Uterus (tissue), 4 donors: ENCODE measurements at places on chromosomes 1 and 21. TPM values are rescaled to one million over a fixed set of nuclear protein-coding genes. Genes with fewer than 3 reads are reported as not detected.
A peak's percentile ranks its signal among the peaks of the same experiment; 100 is the strongest.

DNA sequence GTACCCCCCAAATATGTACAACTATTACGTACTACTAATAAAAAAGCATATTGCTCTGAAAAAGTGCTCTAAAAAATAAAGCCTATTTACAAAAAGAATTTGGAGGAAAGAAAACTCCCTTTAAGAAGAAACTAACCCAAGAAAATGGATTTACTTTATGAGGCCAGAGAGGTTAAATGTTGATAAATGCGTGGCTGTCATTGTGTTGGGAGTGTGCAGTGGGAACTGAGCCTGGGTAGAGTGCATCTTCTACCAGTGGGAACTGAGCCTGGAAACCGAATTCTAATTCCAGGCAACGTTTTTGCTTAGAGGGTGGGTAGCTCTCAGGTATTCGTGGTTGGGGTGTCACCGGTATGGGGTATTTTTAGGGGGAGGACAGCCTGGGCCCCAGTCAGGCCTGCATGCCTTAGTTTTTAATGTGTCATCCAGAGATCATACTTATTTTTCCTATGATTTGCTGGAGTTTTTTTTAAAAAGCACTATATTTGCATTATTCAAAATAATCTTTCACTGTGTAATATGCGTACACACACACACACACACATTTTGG is 24.1 kb upstream of the RNF187 start:
- no peak for DNase-seq

- no peak for DNase-seq
Measured at GRCh38 chr1:96079581-96079980, 642.0 kb upstream of the PTBP2 start.

DNA sequence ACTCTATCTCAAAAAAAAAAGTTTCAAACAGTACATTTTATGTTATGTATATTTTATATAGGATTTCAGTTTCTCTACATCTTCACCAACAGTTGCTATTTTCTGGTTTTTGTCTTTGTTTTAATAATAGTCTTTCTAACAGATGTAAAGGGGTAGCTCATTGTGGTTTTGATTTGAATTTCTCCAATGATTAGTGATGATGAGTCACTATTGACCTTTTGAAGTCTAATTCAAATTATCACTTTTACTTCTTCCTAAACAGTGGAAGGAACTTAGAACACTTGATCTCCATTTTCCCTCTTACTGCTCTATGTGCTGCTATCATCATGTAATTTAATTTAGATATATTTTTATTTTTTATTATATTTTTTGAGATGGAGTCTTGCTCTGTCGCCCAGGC is 31.7 kb upstream of the SHCBP1L start:
- no peak for DNase-seq

GRCh38 chr1:4652631-4653327 is 1.6 kb upstream of the AJAP1 start:
- peak; percentile 31 for DNase-seq

- no peak for DNase-seq
Measured at GRCh38 chr21:43376478-43376882, 50.5 kb downstream of the SIK1 start.

DNA sequence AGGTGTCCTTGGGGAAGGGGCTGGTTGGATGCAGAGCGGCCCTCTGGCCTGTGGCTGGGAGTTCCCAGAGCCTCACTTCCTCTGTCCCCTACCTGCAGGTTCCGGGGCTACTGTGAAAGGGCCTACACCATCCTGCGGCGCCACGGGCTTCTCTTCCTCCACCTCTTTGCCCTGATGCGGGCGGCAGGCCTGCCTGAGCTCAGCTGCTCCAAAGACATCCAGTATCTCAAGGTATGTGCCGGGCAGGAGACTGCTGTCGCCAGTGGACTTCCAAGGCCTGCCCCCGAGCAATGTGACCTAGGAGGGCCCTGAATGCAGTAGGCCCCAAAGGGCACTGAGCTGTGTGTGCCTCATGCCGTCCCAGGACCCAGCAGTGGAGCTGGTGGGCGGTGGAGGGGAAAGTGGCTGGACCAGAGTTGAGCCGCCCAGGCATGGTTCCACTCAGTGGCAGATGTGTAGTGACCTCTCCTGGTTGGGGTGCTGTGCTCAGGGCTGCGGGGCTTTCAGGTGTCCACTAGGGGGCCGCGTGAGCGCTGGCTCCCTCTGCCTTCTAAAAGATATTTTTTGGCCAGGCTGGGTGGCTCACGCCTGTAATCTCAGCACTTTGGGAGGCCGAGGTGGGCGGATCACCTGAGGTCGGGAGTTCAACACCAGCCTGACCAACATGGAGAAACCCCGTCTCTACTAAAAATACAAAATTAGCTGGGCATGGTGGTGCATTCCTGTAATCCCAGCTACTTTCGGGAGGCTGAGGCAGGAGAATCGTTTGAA is 73.4 kb downstream of the PIK3CD start:
- no peak for DNase-seq

DNA sequence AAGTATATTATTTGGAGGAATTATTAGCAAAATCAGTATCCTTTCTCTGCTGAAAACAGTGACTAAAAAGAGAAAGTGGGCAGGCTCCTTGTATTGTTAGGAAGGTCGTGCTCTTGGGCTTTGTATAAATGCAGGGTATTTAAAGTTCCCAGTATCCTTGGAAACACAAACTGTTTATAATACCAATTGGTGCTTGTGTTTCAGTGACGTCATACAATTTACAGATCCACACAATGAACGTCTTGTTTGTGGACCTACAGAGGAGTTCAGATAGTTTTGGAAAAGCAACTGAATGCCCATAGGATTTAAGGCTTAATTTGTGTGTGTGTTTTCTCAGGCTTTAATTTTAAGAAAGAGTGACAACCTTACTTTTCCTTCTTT is 168.2 kb downstream of the RASAL2 start:
- no peak for DNase-seq

DNA sequence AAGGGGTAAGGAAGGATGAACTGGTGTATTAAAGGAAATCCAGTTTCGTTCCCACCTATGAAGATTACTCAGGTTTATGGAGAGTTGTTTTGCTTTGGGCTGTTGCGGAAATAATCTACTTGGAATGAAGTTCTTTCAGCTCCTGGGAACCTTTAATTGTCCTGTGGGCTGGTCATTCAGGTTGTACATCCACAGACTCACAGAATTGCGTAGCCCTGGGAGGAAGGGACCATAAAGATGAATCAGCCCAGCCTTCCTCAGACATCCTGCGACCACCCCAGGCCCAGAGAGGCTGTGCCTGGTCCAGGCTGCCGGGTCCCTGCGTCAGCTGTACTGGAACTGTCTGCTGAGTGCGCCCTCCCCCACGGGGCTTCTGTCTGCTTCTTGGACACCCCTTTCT is 72.7 kb downstream of the GALNT2 start:
- DNase-seq, result no peak

DNA sequence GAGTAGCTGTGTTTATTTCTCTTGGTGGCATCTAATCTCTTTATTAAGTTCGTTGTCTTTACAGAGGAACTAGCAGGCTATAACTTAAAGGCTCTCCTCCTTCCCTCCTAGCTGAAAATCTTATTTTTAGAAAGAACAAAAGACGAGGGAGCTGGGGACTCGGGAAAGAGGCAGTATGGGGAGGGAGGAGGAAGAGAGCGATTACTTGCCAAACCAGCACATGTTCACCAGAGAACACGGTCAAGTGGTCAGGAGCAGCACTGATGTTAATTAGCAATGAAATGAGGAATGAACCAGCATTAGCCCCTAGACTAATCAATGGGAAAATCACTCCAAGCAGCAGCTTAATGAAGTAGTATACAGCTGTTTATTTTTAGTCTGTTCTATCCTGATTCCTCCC is 171.3 kb upstream of the ESRRG start:
- no peak for DNase-seq

DNA sequence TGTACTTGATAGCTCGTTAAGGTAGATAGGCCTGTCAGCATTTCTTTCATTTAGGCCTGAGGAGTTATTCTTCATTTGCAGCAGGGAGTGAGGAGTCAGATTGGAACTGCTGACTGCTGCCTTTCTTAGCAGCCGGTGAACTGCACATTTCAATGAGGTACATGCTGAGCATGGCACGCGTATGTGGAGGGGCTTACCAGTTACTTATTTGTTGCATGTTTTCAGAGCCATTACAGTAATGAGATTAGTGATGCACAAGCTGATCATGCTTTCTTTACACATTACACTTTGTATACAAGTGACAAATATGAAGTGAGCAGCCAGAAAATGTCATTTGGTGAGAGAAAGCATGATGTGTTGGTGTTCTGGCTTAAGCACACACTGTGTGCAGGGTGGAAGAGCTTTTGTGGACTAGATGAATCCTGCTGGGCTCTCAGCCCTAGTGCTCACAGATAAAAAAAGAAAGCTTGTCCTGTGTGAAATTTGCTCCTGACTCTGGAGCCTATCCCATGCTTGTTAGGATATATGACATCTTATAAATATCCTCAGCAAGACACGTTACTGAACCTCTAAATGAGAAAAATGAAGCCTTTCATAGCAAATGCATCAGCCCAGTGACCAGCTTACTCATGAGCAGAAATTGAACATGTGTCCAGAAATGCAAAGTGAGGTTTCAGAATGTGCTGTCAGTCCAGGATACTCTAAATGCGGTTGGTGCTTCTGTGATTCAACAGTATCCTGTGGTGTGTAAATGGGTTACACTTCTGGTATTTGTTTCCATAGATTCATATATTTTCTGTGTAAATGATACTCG is 574.7 kb upstream of the ADGRL2 start:
- DNase-seq, result no peak

DNA sequence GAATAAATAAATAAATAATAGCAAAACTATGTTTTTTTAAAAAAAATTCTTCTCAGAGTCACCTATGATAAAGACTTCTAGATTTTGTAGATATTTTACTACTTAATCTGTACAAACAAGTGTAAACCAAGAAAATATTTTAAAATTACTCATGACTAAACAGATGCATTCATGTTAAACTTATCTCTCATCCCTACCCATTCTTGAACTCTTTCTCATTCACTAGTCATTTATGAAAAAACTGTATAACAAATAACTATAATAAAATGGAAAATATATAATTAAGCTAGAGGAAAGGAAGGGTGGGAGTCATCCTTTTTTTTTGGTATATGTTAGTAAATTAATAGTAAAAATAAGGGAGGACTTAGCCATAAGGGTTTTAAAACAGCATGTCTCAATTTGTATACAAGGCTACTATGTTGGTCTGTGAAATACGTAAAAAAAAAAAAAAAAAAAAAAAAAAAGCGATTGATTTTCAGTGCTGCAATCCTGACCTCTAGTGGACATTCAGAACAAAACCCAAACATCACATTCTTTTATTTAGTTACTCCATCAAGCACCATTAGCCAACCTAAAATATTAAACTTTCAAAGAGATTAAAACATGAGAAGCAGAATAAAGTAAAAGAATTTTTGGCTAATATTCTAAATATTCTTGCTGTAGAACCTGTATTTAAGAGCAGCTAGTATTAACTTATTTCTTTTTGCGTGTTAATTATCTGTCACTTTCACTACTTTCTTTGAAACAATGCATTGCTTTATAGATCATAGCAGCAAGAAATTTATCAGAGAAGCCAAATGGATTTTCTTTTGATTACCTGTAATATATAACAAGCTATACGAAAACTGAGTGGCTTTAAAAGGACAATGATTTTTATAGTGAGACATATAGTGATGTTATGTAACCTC is 255.8 kb upstream of the CACYBP start:
- DNase-seq, result no peak

- no peak for DNase-seq
Measured at GRCh38 chr1:42422737-42423136, 33.1 kb downstream of the ZMYND12 start.

DNA sequence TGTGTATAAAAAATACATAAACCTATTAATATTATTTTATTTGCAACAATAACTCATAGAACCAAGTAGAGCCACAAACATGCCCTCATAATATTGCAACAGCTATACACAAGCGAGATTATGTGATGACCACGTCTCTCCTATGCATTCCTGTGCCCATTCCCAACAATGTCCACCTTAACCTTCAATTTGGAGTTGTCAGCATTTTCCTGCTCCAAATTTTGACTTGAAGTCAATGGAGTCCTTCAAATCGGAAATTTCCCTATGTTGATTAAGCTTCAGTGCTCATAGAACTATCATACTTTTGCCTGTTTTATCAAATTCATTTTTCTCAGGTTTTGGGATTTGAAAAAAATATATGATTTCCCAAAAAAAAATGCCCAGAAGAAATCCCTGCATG is 27.4 kb upstream of the FAM20B start:
- no peak for DNase-seq

GRCh38 chr1:37358992-37359391 is 115.4 kb upstream of the ZC3H12A start:
- no peak for DNase-seq

GRCh38 chr1:20466273-20466672 is 19.7 kb downstream of the CAMK2N1 start:
- no peak for DNase-seq

- DNase-seq, result no peak
Measured at GRCh38 chr1:9626201-9626608, 25.3 kb upstream of the PIK3CD start.

GRCh38 chr1:8541961-8542521 is 224.1 kb downstream of the SLC45A1 start:
- DNase-seq, result no peak

DNA sequence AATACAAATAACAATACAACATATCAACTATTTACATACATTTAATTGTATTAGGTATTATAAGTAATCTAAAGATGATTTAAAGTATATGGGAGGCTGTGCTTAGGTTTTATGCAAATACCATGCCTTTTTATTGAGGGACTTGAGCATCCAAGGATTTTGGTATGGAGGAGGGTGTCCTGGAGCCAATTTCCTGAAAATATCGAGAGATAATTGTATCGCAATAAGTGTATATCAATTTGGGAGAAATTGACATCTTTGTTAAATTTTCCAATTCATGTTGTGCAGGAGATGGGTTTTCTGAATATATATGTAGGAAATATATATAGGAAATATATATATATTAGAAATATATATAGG is 63.5 kb downstream of the ATP1A1 start:
- DNase-seq, result no peak

- no peak for DNase-seq
Measured at GRCh38 chr21:38334866-38335265, 78.1 kb downstream of the KCNJ15 start.

LORICRIN gene
- total RNA-seq, result not detected

FCMR gene
- not detected for total RNA-seq

CCDC27 gene
- total RNA-seq, result not detected
